T-helper 17 cell (primary cell): ENCODE measurements at places on chromosomes 13 and 19.

DNA sequence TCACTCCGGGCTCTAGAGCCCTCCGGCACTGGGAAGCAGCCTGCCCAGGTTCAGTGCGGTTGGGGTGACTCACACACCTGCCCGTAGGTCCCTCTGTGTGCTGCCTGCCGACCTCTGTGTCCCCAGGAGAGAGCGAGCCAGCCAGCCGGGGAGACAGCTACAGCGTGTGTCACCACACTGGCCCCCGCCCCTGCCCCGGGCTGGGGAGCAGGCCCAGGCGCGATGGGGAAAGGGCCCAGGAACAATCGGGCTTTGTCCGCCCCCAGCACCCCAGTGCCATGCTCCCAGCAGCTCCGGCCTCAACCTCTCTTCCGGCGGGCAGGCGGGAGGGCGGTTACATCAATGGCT lies at the start of gene KLK6:
KLK6 (minus strand) TSS at position 179 of the 348 bp plus-strand sequence. CDS start 1,487 bp downstream, outside the sequence.
- peaks cover 3% of the 10 kb centered on the region for H3K36me3 ChIP-seq
- H3K27me3 ChIP-seq = peaks cover 52% of the 10 kb centered on the region

DNA sequence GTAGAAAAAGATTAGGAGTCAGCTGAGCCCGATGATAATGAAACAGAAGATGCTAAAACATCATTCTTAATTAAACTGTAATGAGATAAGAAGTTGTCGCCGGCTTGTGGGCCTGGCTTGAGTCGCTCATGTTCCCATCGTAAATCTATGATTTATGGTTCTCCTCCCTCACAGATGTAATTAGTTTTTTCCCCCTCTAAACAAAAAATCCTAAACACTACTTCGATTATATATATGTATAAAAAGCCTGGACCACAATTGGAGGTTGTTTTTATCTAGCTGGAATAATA lies 151.3 kb downstream of the PTPRS start:
- DNase-seq = no peak
- no peaks in the 10 kb centered on the region for H3K27me3 ChIP-seq
- H3K36me3 ChIP-seq = no peaks in the 10 kb centered on the region
- H3K27ac ChIP-seq = no peak overlapping the region
- no peak overlapping the region for H3K4me3 ChIP-seq

DNA sequence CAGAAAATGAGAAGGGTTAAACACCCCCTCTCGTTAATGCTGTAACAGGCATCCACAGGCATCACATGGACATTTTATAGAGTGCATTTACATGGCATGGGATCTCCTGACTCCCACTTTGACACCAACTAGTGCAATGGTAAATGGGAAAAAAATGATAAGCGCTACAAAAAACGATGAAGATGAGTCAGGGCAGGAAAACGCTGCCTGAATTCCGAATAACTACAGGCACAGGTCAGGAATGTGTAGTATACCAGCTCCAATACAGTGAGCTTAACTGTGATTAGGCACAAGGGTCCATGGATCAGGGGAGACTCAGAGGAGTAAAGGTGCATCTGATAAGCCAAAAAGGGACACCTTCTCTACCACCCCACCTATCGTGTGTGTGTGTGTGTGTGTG lies 223.6 kb downstream of the FOXO1 start:
- no peak for DNase-seq
- no peaks in the 10 kb centered on the region for H3K36me3 ChIP-seq
- H3K27me3 ChIP-seq = no peaks in the 10 kb centered on the region
- peaks cover 21% of the 10 kb centered on the region for H3K4me1 ChIP-seq
- H3K27ac ChIP-seq = no peak overlapping the region

DNA sequence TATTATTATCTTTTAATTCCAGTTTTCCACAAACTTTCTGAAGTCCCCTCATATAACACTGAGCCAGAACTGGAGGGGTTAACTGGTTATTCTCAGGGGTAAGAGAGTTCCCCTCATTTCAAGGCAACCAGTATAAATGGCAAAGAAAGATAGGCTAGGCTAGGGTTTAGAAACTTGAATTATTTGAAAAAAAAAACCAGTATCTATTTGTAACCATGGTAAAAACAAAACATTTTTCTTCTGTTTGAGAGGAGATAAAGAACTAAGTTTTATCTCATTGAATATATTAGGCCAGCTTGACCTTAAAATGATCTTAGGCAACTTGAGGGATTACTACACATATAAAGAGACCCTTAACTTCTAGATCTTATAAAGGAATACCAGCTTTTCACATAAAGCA lies 19.6 kb downstream of the SUPT20H start:
- no peak overlapping the region for H3K27ac ChIP-seq
- peaks cover 15% of the 10 kb centered on the region for H3K4me1 ChIP-seq
- H3K27me3 ChIP-seq = no peaks in the 10 kb centered on the region
- H3K36me3 ChIP-seq = peaks cover 16% of the 10 kb centered on the region
- no peak overlapping the region for H3K4me3 ChIP-seq

DNA sequence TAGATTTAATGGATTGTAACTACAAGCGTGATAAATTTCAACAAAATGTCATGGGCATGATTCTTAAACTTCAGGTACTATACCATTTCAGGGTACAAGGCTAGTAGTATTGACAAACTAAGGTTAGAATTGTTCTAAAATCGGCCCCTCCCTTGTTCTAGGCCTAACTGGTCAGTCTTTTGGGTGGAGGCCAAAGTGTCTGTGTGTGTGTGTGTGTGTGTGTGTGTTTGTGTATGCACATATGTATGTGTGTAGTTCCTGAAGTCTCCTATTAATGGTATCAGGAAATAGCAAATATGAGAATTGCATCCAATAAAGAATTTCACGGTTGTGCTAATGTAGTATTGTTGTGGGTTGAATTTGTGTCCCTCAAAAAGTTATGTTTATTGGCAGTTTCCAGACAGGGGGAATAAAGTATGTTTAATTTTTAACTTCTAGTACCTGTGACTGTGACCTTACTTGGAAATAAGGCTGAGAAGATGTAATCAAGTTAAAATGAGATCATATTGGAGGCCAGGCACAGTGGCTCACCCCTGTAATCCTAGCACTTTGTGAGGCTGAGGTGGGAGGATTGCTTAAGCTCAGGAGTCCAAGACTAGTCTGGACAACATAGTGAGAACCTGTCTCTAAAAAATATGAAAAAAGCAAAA lies 119.2 kb downstream of the KLF5 start:
- H3K36me3 ChIP-seq = no peaks in the 10 kb centered on the region
- H3K4me1 ChIP-seq = no peaks in the 10 kb centered on the region
- no peak overlapping the region for H3K27ac ChIP-seq
- no peak for DNase-seq
- no peak overlapping the region for H3K4me3 ChIP-seq
- H3K27me3 ChIP-seq = peaks cover 5% of the 10 kb centered on the region

GRCh38 chr13:113730831-113731191 lies 28.2 kb upstream of the TMEM255B start:
- DNase-seq = no peak
- H3K4me3 ChIP-seq = no peak overlapping the region
- no peaks in the 10 kb centered on the region for H3K36me3 ChIP-seq
- no peak overlapping the region for H3K27ac ChIP-seq

DNA sequence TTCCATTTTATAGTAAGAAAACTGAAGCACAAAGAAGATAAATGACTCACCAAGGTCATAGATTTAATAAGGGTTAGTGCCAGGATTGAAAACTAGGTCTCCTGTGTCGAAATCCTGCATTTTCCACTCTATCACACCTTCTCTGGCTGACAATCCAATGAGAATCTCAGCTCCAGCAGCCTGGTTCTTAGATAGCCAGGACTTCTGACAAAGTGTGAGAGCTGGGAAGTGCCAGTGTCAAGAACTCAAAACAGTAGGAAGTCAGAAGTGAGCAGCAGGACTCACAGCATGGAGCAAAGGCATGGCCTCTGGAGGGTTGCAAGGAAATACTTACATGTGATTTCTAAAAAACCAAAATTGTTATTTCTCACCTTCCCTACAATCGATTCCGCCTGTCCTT lies 24.3 kb downstream of the KCTD12 start:
- no peak overlapping the region for H3K27ac ChIP-seq
- H3K36me3 ChIP-seq = no peaks in the 10 kb centered on the region
- DNase-seq = no peak
- peaks cover 37% of the 10 kb centered on the region for H3K27me3 ChIP-seq
- no peak overlapping the region for H3K4me3 ChIP-seq

DNA sequence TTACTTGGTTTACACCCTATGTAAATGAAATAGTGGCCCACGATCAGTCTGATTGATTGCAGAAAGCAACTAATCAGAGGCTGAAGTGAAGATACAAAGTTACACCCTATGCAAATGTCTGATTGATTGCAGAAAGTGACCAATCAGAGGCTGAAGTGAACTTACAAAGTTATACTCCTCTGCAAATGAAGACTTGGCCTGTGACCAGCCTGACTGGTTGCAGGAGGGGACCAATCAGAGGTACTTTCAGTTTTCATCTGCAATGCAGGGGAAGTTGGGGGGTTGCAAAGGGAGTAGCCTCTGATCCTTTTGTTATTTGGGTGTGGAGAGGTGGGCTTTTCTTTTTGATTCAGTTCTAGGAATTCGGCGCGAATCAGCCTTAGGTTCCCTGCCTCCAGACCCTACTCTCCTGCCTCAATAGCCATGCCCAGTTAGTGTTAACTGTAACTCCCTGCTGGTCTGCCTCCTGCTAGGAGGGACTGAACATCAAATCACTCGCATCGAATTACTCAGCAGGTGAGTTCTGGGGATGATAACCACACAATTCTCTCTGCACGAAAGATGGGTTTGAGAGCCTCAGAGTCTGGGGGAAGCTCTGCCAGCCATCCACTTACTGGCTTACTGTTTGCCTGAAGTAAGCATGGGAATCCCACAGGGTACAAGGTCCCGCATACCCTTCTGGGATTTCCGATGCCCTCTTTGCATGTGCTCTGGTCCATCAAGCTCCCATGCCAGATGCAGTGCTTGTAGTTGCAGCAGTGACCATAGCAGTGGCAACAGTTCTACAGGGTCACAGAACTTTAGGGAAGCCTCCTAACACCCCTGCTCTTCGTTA lies 7.5 kb downstream of the ARL11 start:
- H3K36me3 ChIP-seq = no peaks in the 10 kb centered on the region
- no peak overlapping the region for H3K27ac ChIP-seq

DNA sequence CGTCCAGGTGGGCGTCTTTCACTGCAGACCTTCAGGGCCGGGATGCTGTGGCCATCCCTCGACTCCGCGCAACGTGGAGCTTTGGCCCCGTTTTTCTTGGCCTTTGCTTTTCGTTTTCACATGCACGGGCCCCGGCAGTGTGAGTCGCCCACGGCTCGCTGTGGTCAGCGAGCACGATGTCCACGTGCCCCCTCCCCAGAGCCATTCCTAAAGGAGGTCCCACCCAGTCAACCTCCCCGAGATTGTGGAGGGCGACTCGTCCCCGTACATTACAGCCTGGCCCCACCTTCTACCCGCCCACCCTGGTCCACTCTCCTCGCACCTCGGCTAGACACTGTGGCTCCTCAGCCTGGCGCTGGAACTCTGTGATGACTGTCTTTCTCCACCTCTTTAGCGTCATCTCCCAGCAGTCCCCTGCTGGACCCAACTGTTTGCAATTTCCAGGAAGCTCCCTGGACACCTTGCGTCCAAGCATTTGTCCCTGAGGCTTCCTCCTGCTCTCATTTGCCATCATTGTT lies 405 bp downstream of the ZNF446 start:
- H3K27me3 ChIP-seq = no peaks in the 10 kb centered on the region
- H3K4me1 ChIP-seq = peaks cover 19% of the 10 kb centered on the region
- H3K4me3 ChIP-seq = peak overlapping the region; percentile 90
- H3K27ac ChIP-seq = peak overlapping the region; percentile 95
- H3K36me3 ChIP-seq = no peaks in the 10 kb centered on the region
- DNase-seq = no peak

DNA sequence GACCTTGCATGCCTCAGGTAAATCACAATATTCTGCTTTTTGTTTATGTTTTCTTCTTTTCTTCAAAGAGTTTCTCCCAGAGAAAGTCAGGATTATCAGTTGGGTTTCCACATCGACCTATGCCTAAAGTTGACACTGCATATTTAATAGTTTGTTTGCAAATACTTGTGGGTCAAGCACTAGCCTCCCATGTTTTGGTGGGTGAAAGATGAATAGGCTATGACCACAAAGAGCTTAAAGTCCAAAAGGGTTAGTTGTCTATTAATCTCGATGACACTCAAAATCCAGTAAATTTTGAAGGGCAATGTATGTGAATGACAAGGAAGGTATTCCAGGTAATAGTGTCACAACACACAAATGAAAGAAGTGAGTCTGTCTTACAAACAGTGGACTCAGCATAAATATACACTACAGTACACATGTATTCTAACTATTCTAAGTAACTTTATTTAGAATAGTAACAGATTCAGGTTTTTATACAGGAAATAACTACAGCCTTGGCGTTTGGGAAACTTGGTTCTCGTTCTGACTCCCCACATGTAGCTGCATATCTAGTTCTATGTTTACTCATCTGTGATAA lies 667.1 kb downstream of the PCDH17 start:
- no peaks in the 10 kb centered on the region for H3K27me3 ChIP-seq
- H3K4me3 ChIP-seq = no peak overlapping the region
- no peaks in the 10 kb centered on the region for H3K36me3 ChIP-seq
- H3K27ac ChIP-seq = no peak overlapping the region

GRCh38 chr13:98549006-98549727 lies 27.7 kb downstream of the STK24 start:
- no peak for DNase-seq
- peak overlapping the region; percentile 59 for H3K4me3 ChIP-seq
- peak overlapping the region; percentile 97 for H3K27ac ChIP-seq
- H3K27me3 ChIP-seq = no peaks in the 10 kb centered on the region

DNA sequence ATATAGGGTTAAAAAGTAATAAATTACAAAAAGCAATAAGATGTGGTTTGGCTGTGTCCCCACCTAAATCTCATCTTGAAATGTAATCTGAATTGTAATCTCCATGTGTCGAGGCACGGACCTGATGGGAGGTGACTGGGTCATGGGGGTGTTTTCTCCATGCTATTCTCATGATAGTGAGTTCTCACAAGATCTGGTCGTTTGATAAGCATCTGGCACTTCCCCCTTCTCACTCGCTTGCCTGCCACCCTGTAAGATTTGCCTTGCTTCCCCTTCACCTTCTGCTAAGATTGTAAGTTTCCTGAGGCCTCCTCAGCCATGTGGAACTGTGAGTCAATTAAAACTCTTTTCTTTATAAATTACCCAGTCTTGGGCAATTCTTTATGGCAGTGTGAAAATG lies 577.4 kb downstream of the TBC1D4 start:
- peaks cover 21% of the 10 kb centered on the region for H3K27me3 ChIP-seq
- H3K4me3 ChIP-seq = no peak overlapping the region
- peaks cover 2% of the 10 kb centered on the region for H3K4me1 ChIP-seq
- no peak for DNase-seq
- H3K36me3 ChIP-seq = no peaks in the 10 kb centered on the region
- H3K27ac ChIP-seq = no peak overlapping the region

GRCh38 chr13:35916146-35916545 lies 215.0 kb downstream of the DCLK1 start:
- no peak overlapping the region for H3K27ac ChIP-seq
- H3K4me3 ChIP-seq = no peak overlapping the region
- no peaks in the 10 kb centered on the region for H3K27me3 ChIP-seq
- no peak for DNase-seq
- H3K4me1 ChIP-seq = peaks cover 2% of the 10 kb centered on the region
